ENCODE measurements at places on chromosomes 4 and X.

DNA sequence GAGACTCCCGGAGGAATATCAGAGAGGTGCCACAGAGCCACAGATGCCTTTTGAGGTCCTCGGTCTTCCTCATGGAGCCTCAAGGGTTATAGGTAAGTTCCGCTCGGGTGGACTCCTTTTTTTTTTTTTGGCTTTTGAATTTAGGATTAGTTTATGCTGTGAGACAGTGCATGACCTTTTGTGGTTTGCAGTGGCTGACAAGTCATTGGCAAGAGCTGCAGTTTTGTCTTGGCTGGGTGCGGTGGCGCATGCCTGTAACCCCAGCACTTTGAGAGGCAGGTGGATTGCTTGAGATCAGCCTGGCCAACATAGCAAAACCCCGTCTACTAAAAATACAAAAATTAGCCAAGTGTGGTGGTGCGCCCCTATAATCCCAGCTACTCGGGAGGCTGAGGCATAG is 4.5 kb upstream of the GRSF1 start:
- DNase-seq: no peak

- no peak for DNase-seq
Measured at GRCh38 chr4:88297212-88297516, 12.8 kb upstream of the PPM1K start.

DNA sequence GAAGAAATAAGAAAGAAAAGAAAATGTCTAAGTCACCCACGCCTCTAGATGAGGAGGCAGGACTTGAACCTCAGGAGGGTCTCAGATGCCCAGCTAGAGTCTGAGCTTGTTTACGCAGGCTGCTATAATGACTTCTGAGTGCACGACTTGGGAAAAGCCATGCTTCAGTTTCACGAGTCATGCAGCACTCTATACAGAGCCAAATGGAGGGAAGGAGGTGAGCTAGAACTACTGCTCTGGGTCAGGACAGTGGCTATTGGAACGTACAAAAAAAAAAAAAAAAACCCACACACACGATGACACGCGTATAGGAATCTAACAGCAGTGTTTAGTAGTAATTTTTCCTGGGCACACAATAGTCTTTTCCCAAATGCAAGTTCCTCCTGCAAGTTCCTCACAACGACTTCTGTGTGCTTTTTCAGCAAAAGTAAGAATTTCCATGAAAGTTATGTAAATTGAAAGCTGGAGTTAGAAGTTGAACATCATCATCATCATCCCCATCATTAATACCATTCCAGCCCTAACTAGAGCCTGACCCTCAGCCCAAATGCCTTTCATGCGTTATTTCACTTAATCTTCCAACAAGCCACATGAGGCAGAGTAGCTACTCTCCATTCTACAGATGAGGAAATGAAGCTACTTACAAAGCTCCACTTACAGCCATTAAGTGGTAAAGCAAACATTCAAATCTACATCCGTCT is 36.6 kb downstream of the IRF2 start:
- no peak for DNase-seq

- DNase-seq: no peak
Measured at GRCh38 chr4:142161086-142161485, 524.7 kb downstream of the IL15 start.

DNA sequence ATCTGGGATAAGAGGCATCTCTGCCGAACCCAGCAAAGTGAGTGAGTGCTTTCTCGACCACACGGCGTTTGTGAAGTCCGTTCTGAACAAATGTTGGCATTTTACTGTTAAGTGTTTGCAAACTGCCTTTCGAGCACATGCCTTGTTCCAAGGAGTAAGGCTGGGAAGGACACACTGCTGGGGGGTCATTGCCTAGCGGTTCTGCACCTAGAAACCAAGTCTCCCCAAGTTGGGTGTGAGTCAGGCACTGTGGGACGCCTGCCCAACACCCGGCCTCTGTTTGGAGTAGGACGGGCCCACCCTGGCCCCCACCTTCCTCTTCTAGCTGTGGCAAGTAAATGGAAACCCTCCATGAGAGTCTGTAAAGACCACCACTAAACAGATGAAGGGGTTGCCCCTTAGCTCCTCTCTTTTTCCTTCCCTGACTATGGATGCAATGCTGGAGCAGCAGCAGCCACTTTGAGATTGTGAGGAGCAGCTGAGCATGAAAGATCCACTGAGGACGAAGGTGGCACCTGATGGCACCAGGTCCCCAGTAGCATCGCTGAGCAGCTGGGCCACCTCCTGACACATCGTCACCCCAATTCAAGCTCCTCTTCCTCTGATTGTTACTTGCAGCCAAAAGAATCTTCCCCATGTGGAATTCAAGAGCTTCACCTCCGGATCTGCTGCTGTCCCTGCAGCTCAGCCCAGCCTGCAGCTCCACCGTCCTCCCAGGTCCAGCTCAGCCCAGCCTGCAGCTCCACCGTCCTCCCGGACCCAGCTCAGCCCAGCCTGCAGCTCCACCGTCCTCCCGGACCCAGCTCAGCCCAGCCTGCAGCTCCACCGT is 6.3 kb downstream of the CPLX1 start:
- DNase-seq: no peak

DNA sequence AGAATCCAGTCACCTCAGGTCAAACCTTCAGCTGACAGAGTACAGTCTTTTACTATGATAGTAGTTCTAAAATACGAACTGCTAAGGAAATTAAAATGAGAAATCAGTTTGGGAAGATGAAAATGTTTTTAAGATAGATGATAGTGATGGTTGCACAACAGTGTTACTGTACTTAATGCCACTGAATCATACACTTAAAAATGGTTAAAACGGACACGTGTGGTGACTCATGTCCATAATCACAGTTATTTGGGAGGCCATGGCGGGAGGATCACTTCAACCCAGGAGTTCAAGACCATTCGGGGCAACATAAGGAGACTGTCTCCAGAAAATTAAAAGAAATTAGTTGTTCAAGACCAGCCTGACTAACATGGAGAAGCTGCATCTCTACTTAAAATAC is 41.4 kb downstream of the ABHD18 start:
- DNase-seq: no peak

- DNase-seq: no peak
Measured at GRCh38 chr4:54330896-54331295, 101.8 kb downstream of the PDGFRA start.

- no peak for DNase-seq
Measured at GRCh38 chr4:139720806-139721205, 55.2 kb downstream of the MGST2 start.
